Activated CD4-positive, alpha-beta T cell treated with anti-CD3 and anti-CD28 coated beads, Interleukin-2, Interleukin-4, amounts not matched to agents 100 ng/mL and 50 ng/mL, durations not matched to agents 16 hours and 8 hours (primary cell): ENCODE measurements at places on chromosomes 11 and 22.

GRCh38 chr11:57283231-57283990 is 41.3 kb downstream of the TNKS1BP1 start:
- no peak for DNase-seq

GRCh38 chr22:20015971-20016733 is 471 bp downstream of the ARVCF start:
- DNase-seq, result no peak

GRCh38 chr11:40683010-40683409 is 776.4 kb downstream of the LRRC4C start:
- no peak for DNase-seq

- DNase-seq, result no peak
These were observed 11.0 kb downstream of the OSBPL5 start for GRCh38 chr11:3154001-3154599.

DNA sequence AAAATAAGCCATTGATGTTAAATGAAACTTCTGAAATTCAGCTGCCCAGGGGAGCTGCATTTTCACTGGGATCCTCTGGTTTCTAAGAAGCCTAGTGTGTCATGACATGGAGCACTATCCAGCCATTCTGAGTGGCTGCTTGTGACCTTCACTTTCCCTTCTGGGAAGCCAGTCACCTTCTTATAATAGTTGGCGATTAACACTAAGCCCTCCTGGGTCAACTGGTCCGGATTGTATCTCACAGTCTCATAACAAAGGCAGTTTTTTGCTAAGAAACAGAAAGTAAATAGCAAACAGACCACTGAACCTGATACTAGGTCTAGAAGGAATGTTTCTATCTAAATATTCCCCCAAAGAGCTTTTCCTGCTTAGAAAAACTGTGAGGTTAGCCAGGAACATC is 7.9 kb downstream of the CSRP3 start:
- no peak for DNase-seq
